ENCODE measurements at places on chromosomes 3 and 15.

GRCh38 chr15:67148196-67148701 lies 82.8 kb downstream of the SMAD3 start:
- DNase-seq: no peak

GRCh38 chr3:159732172-159733111 lies 256.2 kb upstream of the IL12A start:
- no peak for DNase-seq

GRCh38 chr3:125136966-125137357 lies 75.6 kb downstream of the SLC12A8 start:
- DNase-seq: no peak

- peak; percentile 66 for DNase-seq
Measured at GRCh38 chr15:75454471-75455378, 3.2 kb upstream of the SIN3A start.

DNA sequence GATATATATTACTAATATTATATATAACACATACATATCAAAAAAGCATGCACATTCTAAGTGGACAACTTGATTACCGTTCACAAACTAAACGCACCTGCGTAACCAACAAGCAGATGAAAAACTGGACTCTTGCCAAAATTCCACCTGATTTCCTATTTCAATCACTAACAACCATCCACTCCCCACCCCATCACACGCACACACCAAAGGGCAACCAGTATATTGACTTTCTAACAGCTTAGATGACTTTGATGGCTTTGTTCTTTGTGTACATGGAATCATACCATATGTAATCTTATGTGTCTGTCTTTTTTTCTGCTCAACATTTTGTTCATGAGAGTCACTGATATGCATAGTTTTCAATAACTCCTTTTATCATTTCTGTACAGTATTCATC lies 496.8 kb upstream of the ARRDC4 start:
- DNase-seq: no peak

DNA sequence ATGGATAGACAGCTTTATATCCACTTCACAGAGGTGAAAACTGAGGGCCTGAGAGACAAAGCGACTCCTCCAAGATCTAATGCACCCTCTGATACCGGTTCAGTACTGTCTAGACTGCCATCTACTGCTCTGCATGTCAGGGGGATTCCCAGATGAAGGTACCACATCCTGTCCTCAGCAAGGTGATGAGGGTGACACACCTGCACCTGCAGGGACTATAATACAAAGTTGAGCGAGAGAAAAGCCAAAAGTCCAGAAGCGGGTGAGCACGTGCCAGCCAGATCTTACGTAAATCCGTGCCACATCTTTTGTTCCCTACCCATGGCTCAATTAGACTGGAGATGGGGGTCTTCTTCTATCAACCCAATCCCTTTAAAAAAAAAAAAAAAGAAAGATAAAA lies 32.4 kb upstream of the HES1 start:
- no peak for DNase-seq

DNA sequence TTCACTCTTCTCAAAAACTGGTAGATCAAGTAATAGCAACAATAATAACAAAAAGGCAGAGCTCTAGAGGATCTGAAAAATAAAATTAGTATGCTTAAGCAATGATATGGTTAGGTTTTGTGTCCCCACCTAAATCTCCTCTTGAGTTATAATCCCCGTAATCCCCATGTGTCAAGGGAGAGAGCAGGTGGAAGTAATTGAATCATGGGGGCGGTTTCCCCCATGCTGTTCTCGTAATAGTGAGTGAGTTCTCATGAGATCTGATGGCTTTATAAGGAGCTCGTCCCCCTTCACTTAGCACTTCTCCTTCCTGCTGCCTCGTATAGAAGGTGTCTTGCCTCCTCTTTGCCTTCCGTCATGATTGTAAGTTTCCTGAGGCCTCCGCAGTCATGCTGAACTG lies 60.2 kb upstream of the ABHD2 start:
- DNase-seq: no peak
